Calu3 (cell line): ENCODE measurements at places on chromosomes 4 and X. TPM values are rescaled to one million over a fixed set of nuclear protein-coding genes. Genes with fewer than 3 reads are reported as not detected.

DNA sequence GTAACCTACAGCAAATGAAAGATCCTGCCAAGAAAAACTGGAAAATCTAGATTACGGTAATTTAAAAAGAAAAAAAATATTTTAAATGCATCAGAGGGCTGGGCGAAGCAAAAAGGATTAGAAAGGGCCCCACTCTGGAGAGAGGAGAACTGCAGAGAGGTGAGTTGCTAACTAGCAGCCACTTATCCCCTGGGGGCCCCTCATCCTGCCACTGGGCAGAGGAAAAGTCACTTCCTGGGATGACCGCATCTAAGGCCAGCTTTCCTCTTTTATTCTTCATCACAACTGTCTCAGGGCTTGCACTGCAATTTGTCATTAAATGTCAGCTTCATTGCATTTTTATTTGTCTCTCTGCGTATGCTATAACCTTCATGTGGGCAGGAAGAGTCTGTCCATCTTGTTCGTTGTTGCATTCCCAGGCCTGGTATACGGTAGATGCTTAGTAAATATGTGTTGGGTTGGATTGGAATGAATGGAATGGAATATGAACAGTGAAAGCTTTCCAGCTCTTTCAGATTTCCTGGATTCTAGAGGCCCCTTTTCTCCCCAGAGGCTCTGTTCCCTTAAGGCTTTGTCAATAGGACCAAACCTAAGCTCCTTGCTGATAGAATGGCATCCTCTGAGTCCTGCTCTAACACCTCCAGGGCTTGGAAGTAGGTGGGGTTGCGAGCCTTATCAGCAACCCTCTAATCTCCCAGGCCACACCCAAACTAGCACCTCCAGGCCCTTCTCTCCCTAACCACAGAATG is 58.9 kb downstream of the TLR10 start:
- DNase-seq: peak; percentile 6

DNA sequence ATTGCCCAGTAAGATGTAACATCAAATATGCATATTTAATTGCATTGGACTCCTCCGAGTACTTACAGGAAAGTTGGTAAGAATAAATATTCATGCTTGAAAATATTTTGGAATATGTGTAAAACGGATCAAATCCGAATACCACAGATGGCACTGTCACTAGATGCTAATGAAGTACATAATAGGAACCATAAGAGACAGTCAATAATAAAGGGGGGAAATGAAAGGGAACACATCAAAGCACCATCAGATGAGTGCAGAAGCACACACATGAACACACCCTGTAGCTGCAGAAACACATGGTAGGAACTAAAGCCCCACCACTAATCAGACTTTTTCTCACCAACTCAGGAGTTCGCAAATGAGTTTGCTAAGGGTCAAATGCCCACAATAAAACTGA is 52.2 kb upstream of the PAGE5 start:
- DNase-seq: no peak

VCX3B gene
- not detected in 2 replicates for total RNA-seq

ART3 gene
- total RNA-seq: 1.7 and 1.9 TPM in 2 replicates

- peak; percentile 12 for DNase-seq
Measured at GRCh38 chr4:157014621-157015591, 43.3 kb upstream of the PDGFC start.

DNA sequence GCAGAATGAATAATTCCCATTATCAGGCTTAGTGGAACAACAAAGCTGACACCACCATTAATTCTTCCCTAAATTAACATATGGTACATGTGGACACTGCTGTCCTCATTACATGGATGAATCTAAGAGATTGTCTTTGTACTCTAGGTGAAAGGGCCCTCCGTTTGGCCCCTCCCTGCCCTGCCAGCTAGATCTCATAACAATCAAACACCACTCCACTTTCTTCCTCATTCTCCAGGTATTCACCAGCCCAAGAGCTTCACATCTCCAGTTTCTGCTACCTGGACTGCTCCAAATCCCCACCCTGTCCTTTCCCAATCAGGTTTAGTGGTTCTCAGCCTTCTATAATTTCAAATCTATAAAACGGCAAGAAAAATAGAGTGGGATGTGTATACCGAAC is 3.8 kb downstream of the HSD17B11 start:
- no peak for DNase-seq

GRCh38 chr4:6625256-6625655 is 15.2 kb upstream of the MRFAP1 start:
- no peak for DNase-seq

- DNase-seq: no peak
Measured at GRCh38 chr4:181756451-181757095, 486.6 kb upstream of the TENM3 start.

KIT gene
- not detected in 2 replicates for total RNA-seq

HAUS3 gene
- 12.9 and 13.4 TPM in 2 replicates for total RNA-seq

DNA sequence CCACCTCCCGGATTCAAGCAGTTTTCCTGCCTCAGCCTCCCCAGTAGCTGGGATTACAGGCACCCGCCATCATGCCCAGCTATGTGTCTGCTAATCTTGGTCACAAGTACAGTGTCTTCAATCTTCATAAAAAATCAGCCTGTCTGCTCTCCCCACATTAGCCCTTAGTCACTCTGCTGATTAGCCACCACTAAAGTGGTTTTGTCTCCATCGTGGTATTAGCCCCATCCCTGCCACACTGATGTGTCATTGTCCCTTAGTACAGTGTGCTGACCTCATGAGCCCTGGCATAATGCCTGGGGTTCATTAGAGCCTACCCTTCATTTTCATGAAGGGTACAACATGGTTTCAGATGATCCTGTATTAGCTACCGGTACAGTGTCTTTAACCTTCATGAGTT is 49.9 kb downstream of the ZNF157 start:
- DNase-seq: no peak

MAOA gene
- total RNA-seq: 1.8 and 3.3 TPM in 2 replicates
